ENCODE measurements at places on chromosomes 4 and X.

GRCh38 chrX:134885336-134886001 is 105.3 kb upstream of the SMIM10 start:
- no peak for DNase-seq

DNA sequence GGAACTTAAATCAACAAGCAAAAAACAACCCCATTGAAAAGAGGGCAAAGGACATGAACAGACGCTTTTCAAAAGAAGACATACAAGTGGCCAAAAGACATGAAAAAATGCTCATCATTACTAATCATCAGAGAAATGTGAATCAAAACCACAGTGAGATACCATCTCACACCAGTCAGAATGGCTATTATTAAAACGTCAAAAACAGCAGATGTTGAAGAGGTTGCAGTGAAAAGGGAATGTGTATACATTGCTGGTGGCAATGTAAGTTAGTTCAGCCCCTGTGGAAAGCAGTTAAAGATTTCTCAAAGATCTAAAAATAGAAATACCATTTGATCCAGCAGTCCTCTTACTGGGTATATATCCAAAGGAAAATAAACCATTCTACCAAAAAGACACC is 22.6 kb downstream of the RTL9 start:
- DNase-seq = no peak

GRCh38 chr4:38415682-38416081 is 248.3 kb upstream of the KLF3 start:
- DNase-seq = no peak

DNA sequence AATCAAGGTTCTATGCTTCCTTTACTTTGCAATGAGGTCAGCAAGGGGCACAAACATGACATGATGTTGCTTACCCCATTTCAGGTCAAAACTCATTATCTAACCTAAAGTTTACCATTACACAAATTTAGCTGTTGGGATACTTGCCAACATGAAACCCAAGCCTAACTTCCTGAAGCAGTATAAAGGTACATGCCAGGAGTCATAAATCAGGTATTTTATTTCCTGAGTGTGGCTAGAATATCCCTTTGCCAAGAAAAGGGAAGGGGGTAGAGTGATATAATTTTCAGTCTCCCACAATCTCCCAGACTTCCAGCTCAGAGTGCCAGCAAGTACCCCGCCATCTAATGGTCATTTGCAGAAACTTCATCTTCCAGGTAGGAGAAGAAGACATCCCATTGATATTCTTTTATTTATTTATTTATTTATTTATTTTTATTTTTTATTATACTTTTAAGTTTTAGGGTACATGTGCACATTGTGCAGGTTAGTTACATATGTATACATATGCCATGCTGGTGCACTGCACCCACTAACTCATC is 136.6 kb downstream of the NEXMIF start:
- no peak for DNase-seq

DNA sequence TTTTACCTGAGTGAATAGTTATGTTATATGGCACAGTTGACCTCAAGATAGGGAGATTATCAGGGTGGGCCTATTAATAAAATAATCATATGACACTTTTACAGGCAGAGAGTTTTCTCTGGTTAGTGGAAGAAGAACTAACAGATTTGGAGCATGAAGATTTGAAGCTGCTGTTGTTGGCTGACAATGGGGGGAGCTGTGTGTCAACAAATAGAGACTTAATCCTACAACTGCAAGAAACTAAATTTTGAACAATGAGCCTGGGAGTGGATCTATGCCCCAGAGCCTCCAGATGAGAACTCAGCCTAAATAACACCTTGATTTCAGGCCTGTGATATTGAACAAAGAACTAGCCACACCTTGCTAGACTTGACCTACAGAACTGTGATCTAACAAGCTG is 7.2 kb upstream of the CCSER1 start:
- DNase-seq = no peak

DNA sequence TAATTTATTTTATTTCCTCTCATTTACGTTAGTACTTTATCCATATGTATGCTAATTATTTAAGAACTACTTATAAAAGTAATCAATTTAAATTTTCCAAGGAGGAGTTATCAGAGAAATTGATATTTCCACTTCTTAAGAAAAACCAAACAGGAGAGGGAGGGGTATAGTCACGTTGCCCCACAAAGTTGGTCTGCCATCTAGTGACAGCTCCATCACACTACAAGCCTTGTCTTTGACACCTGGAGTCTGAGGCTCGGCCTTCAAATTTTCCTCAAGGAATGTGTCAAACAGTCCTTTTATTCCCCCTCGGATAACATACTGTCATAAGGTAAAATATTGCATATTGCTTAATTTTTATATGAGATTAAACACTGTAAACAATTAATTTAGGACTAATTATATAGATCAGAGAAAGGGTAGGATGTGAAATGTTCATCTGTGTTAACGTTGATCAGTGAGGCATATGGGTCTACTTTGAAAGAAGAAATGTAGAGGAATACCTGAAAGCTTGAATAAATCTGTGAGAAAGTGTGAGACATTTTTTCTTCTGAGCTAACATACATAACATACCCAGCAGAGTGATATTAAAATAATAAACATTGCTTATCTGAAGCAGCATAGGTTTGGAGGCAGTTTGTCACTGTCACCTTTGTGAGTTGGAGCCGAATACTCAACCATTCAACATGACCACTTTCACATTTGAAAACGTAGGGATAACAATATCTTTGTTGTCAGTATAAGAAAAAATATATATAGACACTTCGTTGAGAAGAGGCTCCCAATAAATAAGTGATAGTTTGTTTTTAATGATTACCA is 114.4 kb downstream of the GLRA3 start:
- DNase-seq = no peak

DNA sequence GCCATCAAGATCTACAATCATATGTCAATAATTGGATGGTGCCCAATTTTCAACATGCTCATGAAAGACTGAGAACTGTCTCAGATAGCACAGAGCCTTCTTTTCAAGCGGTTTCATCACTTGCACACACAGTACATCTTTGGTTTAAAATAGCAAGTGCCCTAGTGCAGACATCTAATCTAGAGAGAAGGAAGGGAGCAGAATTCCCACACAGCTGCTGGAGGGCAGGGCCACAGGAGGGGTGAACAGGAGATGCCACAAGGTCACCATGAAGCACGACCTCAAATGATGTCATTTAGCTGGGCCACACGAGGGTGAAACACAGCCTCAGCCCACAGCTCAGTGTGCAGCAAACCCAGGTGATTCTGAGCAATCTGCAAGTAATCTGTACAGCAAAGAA is 24.3 kb downstream of the LEF1 start:
- DNase-seq = no peak

GRCh38 chr4:147809211-147809610 is 77.3 kb downstream of the ARHGAP10 start:
- no peak for DNase-seq

DNA sequence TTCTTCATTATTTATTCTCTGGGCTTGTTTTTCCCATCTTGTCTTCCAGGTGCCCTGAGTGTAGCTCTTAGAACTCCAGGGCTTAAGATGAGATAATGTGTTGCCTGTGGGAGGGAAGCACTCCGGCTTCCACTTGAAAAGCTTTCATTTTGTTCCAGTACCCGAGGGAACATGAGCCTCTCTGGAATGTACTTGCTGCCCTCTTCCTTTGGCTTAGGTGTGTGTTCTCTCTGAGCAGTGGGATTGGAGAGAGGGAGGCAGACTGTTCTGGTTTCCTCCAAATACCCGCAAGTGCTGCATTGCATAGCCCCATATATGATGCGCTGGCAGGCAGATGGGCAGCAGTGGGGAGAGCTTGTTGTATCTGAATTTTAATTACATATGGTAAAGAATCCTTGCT is 861 bp upstream of the DTHD1 start:
- no peak for DNase-seq

DNA sequence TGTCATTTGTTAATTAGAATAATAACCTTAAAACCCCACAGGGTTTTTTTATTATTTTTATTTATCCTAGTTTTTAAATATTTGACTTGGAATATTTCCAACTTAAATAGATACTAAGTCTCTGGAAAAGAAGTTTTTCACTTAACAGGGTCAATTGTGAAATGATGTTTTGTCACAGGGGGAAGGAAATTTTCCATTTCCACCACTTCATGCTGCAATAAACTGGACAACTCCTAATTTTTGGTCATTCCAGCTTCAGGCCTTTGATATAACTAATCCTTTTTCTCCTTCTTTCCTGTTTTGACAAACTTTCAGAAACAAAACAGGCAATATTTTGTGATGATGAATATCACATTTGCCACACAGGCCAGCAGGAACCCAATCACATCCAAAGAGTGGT is 45.3 kb downstream of the UGT2B10 start:
- no peak for DNase-seq

GRCh38 chrX:123822965-123823364 is 36.9 kb upstream of the XIAP start:
- DNase-seq = no peak

DNA sequence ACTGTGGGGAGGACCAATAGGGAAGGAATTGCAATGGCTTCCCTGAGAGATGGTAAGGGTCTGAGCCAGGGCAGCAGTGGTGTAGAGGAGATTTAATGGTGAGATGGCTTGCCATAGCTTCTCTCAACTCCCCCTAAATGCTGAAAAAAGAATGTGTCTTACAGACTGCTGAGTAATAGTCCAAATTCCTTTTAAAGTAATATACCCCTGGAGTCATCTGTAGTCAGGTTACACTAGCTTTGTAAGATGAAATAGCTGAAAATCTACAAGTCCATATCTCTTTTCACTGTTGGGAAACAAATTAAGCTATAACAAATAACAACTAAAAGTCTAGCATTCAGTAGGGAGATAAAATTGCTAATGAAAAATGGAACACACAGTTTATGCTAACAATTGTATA is 33.5 kb downstream of the MAPK10 start:
- DNase-seq = no peak

DNA sequence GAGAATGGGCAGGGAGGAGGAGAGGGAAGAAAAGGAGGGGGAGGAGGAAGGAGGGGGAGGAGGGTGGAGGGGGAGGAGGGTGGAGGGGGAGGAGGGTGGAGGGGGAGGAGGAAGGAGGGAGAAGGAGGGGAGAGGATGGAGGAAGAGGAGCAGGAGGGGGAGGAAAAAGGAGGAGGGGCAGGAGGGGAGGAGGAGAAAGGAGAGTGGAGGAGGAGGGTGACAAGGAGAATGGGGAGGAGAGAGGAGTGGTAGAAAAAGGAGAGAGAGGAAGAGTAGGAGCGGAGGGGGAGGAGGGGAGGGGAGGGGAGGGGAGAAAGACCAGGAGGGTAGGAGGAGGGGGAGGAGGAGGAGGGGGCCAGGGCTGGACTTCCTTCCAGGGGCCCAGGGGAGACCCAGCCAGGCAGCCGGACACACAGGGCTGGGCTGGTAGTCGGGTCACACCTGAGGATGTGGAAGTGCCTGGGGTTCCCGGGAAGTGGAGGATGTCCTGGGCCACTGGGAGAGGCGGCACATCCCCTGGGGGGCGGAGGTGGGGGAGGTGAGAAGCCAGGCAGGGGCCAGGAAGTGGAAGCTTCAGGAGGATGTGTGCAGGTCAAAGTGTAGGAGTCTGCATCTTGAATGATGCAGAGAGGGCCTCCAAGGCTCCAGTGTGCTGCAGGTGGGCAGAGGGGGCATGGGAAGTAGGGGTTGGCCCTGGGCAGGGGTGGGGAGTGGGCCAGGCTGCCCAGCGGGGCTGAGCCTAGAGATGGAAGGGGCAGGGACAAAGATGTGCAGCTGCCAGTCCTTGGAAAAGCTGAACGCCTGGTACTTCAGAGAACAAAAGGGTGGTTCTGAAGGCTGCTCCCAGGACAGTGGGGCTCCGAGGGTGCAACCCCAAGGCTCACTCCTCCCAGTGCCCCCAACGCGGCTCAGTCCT is 18.8 kb downstream of the IL3RA start:
- no peak for DNase-seq

GRCh38 chr4:8272472-8273428 is 3.2 kb downstream of the HTRA3 start:
- DNase-seq = no peak

DNA sequence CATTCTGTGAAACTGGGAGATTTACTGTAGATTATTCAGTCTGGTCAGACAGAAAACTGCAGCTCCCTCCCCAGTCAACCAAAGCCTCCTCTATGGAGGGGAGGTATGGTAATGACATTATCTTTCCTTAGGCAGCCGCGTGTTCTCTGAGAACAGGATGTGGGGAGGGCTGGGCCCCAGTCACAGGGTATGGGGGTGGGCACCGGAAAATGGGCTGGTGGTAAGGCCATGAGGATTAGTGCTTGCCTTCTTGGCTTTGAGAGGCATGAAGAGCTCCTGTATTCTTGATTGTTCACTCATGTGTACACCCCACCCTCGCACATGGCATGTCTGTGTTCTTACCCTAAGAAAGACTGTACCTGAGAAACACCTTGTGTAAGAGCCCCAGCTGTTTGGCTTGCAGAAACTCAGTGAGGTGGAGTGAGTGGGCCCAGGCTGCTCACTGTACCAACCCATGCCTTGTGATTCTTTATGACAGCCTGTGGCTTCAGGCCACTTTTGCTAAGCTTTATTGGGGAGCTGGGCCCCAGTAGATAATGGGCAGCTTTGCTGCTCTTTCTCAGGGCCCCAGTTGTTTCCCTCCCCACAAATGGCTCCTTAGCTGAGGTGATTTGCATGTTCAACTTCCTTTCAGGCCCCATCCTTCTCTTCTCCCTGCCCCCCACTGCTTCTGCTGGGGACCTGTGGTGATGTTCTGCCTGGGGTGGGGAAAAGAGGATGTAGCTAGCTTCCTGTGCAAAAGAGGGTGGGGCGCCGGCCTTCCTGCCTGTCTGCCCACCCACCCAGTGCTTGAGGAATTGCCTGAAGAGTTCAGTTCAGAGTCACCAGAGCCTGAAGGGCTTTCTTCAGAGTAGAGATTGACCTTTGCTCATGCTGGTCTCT is 30.7 kb downstream of the MSN start:
- peak; percentile 66 for DNase-seq

Data from stimulated activated CD8-positive, alpha-beta memory T cell treated with anti-CD3 and anti-CD28 coated beads, Interleukin-7, amount 100 ng/mL, for 4 hours (primary cell).